ENCODE measurements at places on chromosomes 11 and 22. TPM values are rescaled to one million over a fixed set of nuclear protein-coding genes. Genes with fewer than 3 reads are reported as not detected.

Gene RBM4B
- 12.7 TPM for total RNA-seq

Gene IGF2
- total RNA-seq, result 0.45 TPM

Gene MPEG1
- not detected for total RNA-seq

DNA sequence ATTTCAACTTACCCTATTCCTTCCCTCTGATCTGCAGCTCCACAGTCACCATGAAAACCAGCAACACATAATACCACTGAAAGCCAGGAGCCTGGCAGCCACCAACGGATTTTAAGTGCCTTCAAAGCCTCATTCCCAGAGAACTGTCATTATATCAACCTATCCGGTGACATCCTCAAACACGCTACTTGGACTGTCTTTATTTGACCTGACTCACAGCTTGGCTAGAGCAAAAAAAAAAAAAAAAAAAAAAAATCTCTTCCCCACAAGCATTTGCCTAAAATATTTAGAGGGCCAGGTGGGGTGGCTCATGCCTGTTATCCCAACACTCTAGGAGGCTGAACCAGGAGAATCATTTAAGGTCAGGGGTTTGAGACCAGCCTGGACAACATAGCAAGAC, 32.4 kb upstream of the ARHGAP32 start:
- DNase-seq, result peak; percentile 4

DNA sequence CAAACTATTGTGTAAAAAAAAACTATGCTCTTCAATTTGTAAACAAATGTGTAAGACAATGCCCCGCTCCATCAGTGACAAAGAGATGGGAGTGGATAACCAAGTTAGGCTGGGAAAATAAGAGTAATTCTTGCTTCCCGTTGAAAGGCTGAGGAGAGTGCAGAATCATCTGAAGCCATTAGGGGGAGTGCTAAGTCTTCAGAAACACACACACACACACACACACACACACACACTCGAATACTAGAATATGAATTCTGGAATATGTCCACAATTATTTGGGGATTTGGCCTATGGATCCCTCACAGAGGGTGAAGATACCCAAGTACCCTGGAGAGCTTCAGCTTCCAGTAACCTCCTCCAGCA, 27.8 kb upstream of the ROBO3 start:
- DNase-seq, result peak; percentile 67

DNA sequence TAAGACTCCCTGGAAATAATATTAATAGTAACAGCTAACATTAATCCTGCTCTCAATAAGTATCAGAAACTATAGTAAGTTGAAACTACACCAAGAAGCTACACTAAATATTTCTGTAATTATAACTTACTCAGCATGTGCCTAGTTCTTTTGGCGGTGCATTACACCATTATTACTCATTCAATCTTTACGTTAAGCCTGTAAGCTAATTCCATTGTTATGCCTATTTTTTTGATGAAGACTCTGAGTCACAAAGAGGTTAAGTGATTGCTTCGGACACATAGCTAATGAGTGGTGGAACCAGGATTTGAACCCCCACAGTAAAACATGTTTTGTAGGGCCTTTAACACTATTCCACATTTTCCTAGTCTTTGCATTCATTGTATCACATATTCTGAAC, 111.6 kb downstream of the RASSF10 start:
- DNase-seq, result peak; percentile 67

- no peak for DNase-seq
Measured at GRCh38 chr11:1839924-1840779, 1.4 kb downstream of the TNNI2 start.

GRCh38 chr11:128814856-128815705, 52.0 kb downstream of the KCNJ1 start:
- peak; percentile 41 for DNase-seq

GRCh38 chr11:44737245-44738085, 10.7 kb downstream of the TSPAN18 start:
- no peak for DNase-seq

- no peak for DNase-seq
Measured at GRCh38 chr22:44809456-44809855, 57.1 kb downstream of the ARHGAP8 start.

DNA sequence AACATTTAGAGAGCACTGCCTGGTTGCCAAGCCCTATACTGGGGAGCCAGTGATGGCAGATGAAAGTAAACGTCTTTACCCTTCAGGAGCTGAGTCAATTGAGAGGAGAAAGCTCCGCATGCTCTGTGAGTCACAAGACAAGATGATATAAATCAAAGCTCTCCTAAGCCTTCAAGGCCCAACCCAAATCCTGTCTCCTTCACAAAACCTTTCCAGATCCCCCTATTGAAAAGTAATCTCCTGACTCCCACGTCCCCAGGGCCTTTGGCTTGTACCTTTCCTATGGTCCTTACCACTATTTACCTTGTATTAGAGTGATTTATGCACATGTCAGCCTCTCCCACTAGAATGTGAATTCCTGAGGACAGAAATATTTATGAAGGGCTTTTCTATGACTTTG, 230.1 kb upstream of the TENM4 start:
- no peak for DNase-seq

Measured in Daoy (cell line).